Spinal cord (tissue), 10 donors: ENCODE measurements at places on chromosomes 5 and 9. TPM values are rescaled to one million over a fixed set of nuclear protein-coding genes. Genes with fewer than 3 reads are reported as not detected.

SH3RF2 gene
- 0.38 TPM for polyA plus RNA-seq

GRCh38 chr5:159199225-159199624 lies 10.1 kb downstream of the RNF145 start:
- no peak for DNase-seq

FAM78A gene
- polyA plus RNA-seq, result 7.4 TPM

GABRP gene
- 0.76 TPM for polyA plus RNA-seq

DNA sequence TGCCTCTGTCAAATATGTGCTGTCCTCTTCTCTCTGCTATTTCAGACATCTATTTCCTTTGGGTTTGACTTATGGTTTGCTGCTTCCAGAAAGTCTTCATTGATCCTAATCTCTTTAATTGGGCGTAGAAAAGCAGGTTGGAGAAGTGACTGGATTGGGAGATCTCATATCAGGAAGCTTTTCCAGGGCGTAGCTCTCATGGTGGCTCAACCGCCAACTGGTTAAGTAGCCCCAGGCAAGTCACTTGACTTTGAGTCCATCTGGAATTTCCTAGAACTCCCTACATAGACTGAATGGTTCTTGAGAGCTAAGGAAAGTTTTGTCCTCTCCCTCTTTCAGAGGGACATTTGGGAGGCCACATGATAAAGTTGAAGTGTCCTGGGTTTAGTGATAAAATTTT lies 192.3 kb upstream of the GLRA1 start:
- DNase-seq, result no peak

- DNase-seq, result no peak
These were observed 3.1 kb downstream of the CXXC5 start for GRCh38 chr5:139651043-139651834.

KCNV2 gene
- 0.36 TPM for polyA plus RNA-seq

DNA sequence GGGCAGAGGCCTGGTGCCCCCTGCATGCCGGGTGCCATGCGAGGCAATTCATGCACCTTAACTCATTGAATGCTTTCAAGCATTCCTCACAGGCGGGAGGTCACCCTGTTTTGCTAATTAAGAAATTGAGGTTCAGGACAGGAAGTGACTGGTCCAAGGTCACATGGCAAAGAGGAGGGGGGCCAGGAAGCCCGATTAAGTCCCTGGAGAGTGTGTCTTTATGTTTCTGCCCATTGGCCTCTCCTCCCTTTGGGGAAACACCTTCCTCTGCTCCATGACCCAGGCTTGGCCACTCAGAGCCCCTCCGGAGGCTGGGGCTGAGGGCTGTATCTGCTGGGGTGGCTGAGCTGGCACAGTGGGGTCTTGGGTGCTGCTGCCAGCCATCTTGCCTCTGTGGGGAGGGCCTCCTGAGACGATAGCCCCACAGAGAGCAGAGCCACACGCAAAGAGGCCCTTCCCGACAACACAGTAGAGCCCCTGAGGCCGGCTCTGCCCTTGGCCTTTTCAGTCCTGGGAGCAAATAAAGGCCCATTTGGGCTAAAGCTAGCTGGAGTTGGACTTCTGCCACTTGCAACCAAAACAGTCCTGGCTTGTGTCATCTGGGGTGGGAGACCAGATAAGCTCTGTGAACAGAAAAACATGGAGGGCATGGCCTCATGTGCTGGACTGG lies 90.8 kb upstream of the NEURL1B start:
- no peak for DNase-seq

DNA sequence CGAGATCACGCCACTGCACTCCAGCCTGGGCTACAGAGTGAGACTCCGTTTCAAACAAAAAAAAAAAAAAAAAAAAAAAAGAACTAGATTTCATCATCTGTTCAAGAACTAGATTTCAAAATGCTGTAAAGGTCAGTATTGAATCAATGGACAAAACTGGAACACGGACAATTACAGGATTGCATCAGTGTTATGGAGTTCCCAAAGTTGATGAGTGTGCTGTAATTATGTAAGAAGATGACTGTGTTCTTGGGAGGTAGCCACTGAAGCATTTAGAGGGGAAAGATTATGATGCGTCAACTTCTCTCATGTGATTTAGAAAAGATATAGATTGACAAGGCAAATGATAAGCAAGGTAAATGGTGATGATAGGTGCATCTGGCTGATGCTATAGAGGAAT lies 6.5 kb downstream of the FAM240B start:
- DNase-seq, result no peak

GRCh38 chr5:180526269-180526668 lies 32.1 kb downstream of the CNOT6 start:
- no peak for DNase-seq

GRCh38 chr9:81497091-81497490 lies 192.3 kb downstream of the TLE1 start:
- no peak for DNase-seq

PCDHA9 gene
- polyA plus RNA-seq, result 0.11 TPM

DNA sequence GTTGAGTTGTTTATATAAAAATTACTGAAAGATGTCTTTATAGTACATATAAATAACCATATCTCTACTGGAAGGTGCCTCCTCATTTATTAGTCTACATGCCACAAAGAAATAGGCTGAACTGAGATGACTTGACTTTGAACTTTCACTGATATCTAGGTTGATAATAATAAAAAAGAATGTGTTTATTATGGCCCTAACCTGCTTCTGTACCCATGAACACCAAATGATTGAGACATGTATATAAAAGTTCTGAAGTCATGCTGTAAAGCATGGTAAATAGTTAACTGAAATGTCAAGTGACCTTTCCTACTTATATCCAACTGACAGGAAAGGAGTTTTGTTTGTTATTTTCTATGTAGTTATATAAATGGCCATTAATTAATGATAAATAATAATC lies 33.2 kb upstream of the GRAMD2B start:
- no peak for DNase-seq

GRCh38 chr9:37104183-37104889 lies 16.0 kb upstream of the ZCCHC7 start:
- DNase-seq, result no peak

- no peak for DNase-seq
These were observed 753 bp downstream of the RPS6 start for GRCh38 chr9:19379283-19379682.

GZMA gene
- not detected for polyA plus RNA-seq

TMEM252 gene
- polyA plus RNA-seq, result 0.55 TPM

DNA sequence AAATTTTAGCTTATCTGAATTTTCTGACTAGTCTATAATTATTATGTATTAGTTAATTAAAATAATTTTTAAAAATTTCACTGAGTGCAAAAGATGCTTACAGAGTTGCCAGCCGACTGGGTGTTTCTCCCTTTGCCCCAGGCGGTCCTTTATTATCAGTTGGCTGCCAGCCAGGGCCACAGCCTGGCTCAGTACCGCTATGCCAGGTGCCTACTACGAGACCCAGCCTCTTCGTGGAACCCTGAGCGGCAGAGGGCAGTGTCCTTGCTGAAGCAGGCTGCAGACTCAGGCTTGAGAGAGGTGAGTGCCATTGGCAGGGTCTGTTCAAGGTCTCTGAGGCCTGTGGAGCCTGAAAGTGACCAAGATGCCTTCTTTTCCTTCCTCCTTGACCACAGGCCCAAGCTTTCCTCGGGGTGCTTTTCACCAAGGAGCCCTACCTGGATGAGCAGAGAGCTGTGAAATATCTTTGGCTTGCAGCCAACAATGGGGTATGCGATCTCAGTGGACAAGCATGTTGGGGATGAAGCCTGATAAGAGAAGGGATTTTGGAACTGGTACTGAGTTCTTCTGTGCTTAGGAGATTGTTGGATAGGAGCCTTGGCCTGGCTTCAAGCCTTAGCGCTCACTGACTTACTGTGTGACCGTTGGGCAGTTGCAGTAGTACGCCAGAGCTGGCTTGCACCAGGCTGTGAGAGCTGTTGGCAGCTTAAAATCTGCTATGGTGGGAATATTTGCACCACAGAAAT lies 10.6 kb downstream of the DELE1 start:
- DNase-seq, result no peak

SMIM33 gene
- polyA plus RNA-seq, result not detected

DNA sequence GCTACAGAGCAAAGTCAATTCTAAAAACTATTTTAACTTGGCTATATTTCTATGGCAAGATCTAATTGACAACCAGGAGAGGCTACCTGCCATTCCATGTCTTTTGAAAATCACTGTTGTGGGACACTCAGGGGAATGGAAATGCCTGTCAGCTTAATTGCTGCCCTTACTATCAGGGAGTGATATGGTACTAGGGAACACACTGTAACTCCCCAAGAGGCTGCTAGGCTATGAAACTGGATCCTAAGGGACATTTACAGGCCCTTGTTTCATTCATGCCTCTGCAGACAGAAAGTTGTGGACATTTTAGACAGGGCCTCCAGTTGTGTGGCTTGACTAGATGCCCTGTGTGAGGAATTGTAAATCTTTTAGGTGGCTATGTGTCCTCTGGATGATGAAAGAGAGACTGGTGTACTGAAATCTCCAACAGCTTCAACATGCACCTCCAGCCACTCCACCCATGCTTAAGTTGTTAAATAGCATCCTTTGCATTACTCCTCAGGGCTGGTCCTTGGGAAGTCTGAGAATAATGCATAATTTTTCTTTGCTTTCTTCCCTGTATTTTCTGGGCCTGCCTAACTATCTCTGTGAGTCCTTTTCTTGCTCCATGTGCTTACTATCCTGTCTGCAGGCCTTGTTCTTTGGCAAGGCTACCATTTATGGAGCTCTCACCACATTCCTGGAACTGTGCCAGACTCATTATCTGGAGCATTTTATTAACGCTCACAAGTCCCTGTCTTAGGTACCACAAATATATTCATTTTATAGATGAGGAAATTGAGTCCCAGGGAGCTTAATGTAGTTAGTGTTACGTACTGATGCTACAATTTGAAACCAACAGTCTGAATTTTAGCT lies 3.2 kb downstream of the MROH2B start:
- peak; percentile 55 for DNase-seq

- no peak for DNase-seq
These were observed 173.2 kb downstream of the SH3GL2 start for GRCh38 chr9:17752021-17752420.

DNA sequence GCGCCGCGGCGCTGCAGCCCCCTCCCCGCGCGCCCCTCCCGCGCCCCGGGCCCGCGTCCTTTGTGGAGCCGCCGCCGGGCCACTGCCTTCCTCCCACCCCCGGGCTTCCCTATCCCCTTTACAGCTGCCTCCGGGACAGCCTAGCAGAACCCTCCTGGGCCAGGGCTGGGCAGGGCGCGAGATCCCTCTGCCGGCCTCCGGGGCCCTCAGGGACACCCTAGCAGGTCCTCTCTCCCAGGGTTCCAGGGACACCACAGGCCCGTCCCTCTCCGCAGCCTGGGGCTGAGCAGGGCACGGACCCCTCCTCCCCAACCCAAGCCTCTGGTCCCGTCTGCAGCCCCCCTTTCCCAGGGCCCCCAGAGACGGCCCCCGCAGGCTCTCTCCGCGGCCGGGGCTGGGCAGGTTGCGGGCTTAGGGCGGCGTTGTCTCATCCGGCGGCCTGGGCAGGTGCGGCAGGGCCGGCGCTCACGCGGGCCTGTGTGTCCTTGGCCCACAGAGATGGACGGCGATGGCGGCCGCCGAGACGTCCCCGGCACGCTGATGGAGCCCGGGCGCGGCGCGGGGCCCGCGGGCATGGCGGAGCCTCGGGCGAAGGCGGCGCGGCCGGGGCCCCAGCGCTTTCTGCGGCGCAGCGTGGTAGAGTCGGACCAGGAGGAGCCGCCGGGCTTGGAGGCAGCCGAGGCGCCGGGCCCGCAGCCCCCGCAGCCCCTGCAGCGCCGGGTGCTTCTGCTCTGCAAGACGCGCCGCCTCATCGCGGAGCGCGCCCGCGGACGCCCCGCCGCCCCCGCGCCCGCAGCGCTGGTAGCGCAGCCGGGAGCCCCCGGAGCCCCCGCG lies 710 bp downstream of the WNK2 start:
- DNase-seq, result no peak

IFNA13 gene
- polyA plus RNA-seq, result not detected

DNA sequence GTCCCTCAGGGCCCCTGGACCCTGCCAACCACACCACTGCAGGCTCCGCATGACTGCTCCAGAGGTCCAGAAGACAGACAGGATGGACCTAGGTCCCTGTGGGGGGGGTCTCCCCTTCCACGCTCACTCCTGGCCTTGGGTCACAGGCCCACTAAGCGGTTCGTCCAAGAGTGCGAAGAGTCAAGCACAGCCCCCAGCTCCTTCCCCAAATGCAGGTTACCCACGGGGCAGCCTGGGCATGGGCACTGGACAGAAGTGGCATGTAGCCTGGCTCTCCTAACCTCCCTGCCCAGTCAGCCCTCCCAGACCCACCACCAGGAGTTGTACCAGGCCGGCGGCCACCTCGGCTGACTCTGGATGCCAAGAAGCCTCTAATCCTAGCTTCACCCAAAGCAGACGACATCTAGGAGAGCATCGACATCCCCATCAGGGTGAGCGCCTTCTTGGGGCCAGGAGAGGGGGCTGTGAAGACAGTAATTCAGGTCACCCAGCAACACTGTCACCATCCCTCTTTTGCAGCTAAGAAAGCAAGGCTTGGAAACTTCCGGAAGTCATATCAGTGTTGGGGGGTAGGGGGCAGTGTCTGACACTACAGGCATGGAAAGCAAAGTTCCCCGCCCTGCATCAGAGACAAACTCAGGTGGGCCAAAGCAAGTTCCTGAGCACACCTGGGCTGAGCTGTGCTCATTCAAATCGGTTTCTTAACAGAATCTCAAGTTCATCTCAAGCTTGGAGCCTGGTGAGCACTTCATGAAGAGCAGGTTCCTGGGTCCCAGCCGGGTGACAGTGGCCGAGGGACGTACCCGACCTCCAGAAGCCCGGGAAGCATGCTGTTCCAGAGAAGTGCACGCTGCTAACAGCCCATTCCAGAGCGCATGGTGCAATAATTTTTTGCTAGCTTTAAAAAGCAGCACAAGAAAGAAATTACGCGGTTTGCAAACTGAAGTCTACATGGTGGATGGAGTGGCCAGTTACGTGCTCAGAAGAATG lies 68.7 kb downstream of the SEMA4D start:
- no peak for DNase-seq

DNA sequence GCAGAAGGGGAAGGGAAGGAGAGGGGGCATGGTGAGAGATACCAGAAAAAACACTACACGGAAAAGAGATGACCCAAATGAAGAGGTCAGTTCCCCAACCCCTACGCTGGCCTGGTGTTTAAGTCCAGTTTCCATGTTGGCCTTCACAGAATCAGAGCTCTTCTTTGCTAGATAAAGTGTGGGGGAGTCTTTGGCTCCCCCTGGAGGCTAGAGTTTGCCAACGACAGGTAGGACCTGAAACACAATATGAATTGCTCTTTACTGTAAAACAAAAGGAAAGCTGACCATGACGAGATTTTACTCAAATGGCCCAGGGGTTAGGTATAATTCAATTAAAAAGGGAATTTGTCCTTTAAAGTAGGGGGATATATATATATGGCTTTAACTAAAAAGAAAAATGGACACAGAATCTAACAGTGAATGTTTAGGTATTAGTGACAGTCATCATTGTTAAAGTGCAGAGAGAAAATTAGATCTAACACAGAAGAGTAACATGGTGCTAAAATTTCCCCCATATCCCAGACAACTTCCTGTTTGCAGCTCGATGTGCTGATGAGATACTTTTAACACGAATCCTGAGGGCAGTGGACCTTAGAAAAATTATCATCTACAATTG lies 92.0 kb downstream of the SV2C start:
- peak; percentile 17 for DNase-seq

- DNase-seq, result no peak
These were observed 11.6 kb downstream of the ARHGEF28 start for GRCh38 chr5:73637565-73637964.

- DNase-seq, result no peak
These were observed 315.5 kb upstream of the C9orf72 start for GRCh38 chr9:27888661-27889295.

- no peak for DNase-seq
These were observed 8.2 kb upstream of the AHRR start for GRCh38 chr5:313265-313664.

IRX1 gene
- polyA plus RNA-seq, result 28.8 TPM
